ENCODE measurements at places on chromosomes 7 and 10.

DNA sequence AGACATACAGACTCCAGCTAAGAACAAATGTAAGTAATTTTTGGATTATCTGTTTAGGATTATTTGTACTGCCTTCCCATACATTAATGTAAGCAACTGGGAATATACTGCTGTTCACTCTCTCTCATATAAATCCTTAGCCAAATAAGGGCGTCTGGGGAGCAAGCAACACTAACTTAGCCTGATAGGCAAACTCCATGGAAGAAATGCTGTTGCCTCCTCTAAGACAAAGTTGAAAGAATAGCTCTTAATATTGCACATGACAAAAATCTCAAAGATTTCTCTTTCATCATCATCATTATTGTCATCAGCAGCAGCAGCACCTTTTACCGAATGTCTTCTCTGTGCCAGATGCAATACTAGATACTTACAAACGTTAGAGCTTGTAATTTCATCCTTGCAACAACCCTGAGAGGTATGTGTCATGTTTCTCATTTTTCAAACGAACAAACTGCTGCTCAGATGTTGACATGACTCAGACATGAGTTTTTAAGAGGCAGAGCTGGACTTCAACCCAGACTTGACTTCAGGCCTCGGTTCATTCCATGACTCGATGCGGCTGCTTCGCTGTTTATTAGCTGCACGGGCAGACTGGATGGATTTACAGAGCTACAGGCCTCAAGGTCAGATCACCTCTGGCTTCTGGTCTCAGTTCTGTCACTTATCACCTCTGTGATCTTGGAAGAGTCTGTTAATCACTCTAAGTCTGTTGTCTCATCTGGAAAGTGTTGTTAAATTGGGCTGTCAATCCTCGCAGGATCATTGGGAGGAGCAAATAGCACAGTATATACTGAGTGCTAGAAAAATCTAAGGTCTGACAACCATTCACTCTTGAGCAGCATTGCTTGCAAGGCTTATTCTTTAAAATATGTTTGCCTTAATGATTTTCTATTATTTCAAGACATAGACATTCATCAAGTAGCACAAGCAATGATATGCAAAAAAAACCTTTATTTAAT is 126.3 kb upstream of the CELF2 start:
- DNase-seq, result no peak

GRCh38 chr7:89837515-89837914 is 316.8 kb upstream of the STEAP1 start:
- no peak for DNase-seq

DNA sequence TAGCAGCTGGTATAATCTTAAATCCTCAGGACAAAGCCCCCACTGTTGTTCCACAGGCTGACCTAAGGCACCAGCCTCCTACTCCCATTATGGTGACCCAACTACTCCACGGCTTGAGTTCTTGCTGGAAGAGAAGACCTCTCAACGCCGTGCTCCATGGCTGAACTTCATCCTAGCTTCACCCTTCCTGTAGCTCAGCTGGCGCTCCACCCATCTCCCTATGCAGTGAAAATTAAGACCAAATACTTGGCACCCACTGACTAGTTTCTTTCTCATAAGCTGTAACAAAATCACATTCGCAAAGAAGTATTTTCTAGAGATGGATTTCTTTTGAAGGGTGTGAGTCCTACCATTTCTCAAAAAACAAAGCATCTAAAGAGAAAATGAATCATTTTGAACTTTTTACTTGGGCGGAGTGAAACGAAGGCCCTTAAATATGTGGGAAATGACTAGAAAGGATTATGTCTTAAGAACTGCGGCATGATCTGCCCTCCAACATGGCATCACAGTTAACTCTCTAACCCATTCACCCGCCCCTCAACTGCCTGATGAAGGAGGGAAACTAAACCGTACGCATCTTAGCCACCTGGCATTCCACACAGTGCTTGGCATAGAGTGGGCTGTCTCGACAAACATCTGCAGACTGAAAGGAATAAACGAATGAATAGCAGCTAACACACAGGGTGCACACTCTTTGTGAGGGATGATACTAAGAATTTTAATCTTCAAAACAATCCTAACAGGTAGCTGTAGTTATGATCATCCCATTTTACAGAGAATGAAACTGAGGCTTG is 32.7 kb downstream of the GFRA1 start:
- no peak for DNase-seq

DNA sequence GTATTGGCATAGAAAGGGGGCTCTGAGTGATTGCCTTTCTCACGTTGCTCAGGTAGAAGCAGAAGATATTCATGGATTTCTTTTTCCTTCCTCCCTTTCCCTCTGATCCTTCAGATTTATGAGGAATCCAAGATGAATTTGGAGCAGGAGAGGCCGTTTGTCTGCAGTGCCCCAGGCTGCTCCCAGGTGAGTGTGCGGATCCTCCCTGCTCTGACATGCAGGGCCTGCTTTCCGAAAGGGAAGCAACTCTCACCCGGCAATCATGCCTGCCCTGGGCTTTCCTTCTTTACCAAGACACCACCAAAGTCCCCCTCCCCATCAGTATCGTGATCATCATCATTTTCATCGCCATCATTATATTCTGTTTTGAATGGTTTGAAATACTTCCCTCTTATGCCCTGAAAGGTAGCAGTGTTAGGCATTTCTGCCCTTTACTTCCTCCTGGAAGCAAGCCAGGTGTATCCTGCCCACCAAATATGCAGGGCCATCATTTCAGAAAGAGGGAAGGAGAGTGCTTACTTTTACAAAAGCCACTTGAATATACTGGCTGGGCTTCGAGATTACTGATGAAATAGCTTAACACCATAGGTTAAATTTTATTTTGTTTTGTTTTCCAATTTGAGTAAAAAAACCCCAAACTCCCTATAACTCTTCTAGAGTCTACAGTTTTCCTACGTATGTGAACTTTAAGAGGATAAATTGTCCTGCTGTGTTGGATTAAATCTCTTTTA is 75.9 kb downstream of the CREB5 start:
- DNase-seq, result no peak

- DNase-seq, result no peak
Measured at GRCh38 chr7:150797661-150798060, 2.5 kb downstream of the TMEM176B start.

- no peak for DNase-seq
Measured at GRCh38 chr7:41501466-41501865, 201.4 kb downstream of the INHBA start.

DNA sequence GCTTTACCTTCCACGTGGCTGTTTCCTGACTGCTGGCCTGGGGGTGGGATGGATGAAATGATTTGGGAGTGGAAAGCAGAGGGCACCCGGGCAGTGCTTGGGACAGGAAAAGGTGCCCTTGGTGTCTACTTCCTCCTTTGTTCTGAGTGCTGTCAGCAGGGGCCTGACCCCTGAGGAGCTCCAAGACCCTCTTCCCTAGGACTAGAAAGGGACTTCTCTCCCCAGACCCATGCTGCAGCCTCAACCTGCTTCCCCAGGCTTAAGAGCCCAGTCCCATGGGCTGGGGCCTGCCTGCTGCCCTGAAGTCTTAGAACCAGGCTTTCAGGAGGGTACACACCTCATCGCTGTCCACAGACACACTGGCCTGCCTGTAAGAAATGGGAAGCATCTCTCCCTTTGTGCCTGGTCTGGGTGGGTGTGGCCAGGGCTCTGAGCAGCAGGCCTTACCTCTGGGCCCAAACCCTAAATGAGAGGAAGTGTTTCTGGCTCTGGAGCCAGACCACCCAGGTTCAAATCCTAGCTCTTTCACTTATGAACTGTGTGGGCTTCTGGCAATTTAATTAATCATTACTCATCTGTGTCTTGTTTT is 12.9 kb downstream of the CDH23 start:
- DNase-seq, result no peak

GRCh38 chr10:99852481-99853213 is 70.2 kb downstream of the ABCC2 start:
- no peak for DNase-seq

- no peak for DNase-seq
Measured at GRCh38 chr10:104734433-104734832, 93.3 kb downstream of the SORCS3 start.

DNA sequence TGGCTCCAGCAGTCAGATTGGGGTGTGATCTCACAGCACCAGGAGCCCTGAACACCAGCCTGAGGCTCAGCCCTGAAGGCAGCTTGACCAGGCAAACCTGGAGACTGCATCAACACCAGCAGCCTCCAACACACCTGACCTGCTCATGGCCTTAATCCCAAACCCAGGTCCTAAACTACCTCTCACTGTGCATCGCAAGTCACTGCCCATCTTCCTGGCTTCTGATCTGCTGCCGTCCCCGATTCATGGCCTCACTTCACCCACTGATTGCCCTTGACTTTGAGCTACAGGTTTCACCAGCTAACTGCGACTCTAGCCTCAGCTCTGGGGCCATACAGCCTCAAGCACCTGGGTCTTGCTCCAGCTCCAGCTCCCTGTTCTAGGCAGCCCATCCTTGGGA is 49.1 kb downstream of the PARP12 start:
- no peak for DNase-seq

GRCh38 chr10:80199828-80200227 is 5.5 kb downstream of the ANXA11 start:
- no peak for DNase-seq

GRCh38 chr10:94251568-94251967 is 111.2 kb downstream of the NOC3L start:
- no peak for DNase-seq

GRCh38 chr10:132248455-132249225 is 59.1 kb downstream of the STK32C start:
- DNase-seq, result peak; percentile 90

DNA sequence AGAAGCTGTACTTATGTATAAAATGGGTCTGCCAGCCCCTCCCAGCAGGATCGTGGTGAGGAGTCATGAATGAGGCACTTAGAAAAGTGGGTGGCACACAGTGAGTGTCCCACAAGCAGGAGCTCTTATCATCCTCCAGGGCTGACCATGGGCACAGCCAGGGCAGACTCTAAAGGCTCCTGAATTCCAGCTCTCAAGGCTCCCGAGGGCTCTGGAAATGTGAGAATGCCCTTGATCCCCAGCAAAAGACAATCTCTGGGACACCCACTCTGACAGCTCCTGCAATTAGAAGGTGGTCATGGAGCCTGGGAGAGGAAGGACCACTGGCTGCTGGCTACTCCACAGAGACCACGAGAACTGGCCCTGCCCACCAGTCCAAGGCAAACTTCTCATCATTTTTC is 1.6 kb downstream of the VSTM4 start:
- DNase-seq, result no peak

DNA sequence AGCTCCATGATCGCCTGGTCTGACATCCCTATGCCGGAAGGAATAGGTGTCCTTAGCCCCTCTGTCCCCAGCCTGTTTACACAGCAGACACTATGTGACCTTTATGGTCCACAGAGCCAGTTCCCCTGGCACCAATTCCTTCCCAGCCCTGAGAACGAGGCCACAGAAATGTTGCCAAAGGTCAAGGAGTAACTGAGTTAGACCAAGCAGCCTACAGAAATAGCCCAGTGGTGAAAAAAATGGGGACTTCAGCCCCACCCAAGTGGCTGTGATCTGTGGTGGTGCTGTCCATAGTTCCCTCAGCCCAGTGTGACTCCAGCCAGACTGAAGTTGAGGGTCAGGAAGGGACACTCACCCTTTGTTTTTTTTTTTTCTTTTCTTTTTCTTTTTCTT is 2.5 kb downstream of the PGAM2 start:
- DNase-seq, result no peak

DNA sequence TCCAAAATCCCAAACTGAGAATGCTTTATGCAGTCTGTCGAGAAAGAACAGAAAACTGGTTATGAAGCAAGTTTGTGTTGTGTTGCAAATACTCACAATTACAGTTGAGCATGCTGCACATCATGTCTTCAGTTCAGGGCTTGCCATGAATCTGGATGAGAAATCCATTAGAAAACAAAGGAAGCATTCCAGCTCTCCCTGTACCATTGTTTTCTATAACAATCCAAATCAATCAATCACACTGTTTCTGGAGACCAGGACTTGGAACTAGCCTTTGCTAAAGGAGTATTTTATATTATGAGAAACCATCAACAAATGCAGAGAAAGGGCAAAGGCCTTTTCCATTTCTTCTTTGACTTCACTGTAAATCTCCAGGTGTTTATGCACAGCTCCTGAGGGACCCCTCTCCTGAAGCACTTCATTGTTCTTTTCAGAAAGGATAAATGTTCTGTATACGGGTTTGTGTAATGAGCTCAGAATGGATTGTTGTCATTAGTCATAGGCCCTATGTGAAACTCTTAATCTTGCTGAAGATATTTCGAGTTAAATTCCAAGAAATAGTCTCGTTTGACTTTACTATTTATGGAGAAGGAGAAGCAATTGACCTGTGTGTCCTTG is 364.7 kb upstream of the POM121L12 start:
- DNase-seq, result no peak

GRCh38 chr10:13712476-13712836 is 125.7 kb downstream of the PRPF18 start:
- DNase-seq, result no peak

GRCh38 chr7:27073076-27073475 is 22.7 kb downstream of the HOXA1 start:
- no peak for DNase-seq

- no peak for DNase-seq
Measured at GRCh38 chr7:31962246-31962645, 108.0 kb downstream of the PDE1C start.

GRCh38 chr10:86292462-86293395 is 73.9 kb downstream of the GRID1 start:
- no peak for DNase-seq

DNA sequence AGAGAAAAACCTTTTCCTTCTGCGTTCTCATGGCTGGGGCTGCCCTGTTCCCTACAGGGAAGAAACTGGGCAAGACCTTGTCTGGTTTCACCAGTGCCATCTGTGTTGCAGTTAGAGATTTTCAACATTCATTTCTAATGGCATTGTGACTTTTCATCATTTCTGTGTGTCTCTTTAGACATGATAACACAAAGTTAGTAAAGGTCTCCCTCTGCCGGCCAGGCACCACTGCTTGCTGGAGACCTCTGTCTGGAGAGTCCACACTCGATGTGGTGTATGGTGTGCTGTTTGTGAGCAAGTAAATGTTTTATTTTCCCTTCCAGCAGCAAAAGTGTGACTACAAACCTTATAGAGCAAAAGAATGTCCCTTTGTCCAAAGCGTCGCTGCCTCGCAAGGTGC is 213.5 kb downstream of the PAXIP1 start:
- DNase-seq, result no peak

DNA sequence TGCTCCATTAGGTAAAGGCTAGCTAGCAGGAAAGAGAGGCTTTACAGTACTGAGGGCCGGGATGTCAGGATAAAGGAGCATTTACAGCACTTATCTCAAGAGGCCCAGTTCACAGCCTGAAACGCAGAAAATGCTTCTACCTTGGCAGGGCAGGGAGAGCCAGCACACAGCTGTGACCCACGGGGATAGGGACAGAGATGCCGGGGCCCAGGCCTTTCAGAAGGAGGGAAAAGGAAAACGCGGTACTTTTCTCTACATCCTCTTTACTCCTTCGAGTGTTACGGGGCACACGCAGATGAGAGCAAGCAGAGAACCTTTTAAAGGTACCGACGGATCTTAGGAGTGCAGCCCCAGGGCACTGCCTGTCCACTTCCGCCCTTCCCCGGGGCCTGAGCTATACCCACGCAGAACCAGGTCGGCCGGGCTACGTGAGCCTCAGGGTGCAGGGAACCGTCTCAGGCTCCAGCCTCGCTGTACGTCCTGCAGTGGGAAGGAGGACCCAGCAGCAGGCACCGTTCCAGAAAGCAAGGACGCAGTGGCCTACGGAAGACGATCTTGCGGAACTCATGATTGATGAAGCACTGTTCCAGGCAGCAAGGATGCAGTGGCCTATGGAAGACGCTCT is 232.3 kb downstream of the ELFN1 start:
- DNase-seq, result no peak

- DNase-seq, result no peak
Measured at GRCh38 chr10:63267414-63268148, 134.5 kb downstream of the NRBF2 start.

GRCh38 chr7:21773326-21773725 is 172.4 kb downstream of the CDCA7L start:
- DNase-seq, result no peak

- no peak for DNase-seq
Measured at GRCh38 chr10:45374350-45375052, 485 bp downstream of the ALOX5 start.

All from GM13977 (cell line).